ENCODE measurements at places on chromosomes 2 and 18.

DNA sequence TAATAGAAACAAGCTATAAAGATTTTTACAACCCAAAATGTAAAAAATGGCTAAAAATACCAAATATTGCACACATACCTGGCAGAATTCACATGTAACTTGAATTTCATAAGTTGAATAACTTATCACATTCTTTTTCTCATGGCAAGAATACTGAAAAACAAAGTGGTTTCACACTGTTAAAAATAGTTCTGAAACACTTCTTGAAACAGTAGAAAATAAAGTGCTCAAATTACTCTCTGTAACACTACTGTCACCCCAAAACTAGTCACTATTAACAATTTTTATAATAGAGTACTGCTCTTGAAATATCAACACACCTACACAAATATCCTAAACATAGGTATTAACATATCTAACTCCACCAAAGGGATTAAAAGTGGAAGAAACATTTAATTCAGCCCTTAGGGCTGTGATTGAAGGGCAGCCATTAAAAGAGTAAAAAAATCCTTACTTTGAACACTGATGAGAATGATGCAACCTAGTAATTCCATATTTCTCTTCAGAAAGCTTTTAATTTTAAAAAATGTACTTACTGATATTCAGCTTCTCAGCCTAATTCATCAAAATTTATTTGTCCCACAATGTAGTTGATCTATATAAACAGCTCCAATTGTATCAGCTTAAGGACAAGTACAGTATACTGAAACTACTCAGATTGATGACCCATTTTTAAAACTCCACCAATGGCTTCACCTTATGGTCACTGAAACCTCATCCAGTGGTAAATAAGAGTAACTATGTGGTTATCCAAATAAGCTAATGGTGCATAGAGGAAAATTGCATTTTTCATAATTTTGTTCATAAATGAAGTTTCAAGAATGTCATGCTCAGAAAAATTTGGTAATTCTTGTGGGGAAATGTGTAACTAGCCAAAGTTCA lies 31.4 kb downstream of the ATF2 start:
- no peak for DNase-seq

DNA sequence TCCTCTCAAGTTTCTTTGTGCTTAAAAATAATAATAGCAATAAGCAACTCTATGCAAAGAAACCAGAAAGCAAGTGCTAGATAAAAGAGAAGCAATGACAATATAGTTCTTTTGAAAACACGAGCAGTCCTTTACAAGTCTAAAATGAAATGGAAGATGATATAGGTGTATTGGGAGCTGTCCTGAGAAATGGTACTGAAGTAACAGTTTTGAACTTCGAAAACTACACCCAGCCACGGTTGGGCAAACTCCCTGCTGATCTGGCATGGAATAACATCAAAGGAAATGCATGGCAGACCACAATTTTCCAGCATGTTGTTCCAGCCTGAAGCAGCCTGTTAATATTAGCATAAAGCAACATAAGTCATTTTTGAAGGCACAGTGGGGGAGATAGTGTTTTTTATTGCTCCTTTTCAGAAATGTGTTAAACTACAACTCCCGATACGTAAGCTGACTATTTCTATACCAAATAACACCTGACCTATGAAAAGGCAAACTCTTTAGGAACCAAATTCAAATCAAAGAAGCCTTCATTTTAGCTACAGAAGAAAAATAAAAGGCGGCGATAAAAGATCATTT lies 596.1 kb upstream of the KLHL29 start:
- no peak for DNase-seq

- DNase-seq, result peak; percentile 23
Measured at GRCh38 chr2:211745295-211746097, 793.1 kb downstream of the ERBB4 start.

DNA sequence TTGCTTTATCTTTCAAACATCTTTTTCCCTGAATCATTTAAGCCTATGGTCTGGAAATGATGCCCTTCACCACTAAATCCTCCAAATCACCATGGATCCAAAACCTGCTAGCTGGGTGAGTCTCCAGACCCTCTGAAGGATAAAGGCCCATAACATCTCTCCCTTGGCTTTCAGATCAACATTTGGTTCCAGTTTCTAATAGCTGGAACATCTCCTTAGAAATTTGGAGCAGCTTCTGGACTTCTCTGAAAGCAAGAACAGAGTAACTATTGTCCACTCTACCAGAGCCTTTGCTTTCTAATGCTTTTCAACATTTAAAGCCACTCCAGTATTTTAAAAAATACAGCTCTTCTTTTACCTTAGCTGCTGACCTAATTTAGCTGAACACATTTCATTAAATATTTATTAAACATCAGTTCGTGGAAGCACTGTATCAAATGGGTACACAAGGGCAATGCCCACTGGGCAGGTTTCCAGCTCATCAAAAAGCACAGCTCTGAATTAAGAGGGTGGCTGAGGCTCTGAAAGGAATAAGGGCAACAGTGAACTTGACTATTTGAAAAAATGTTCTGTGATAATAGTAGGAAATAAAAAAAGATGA lies 75.3 kb downstream of the GALNT3 start:
- DNase-seq, result no peak

GRCh38 chr2:241869087-241869961 lies at the start of gene RTP5:
TSS of gene RTP5 (plus strand) at chr2:241869729. CDS start at chr2:241869757, 28 bp downstream.
- no peak for DNase-seq

DNA sequence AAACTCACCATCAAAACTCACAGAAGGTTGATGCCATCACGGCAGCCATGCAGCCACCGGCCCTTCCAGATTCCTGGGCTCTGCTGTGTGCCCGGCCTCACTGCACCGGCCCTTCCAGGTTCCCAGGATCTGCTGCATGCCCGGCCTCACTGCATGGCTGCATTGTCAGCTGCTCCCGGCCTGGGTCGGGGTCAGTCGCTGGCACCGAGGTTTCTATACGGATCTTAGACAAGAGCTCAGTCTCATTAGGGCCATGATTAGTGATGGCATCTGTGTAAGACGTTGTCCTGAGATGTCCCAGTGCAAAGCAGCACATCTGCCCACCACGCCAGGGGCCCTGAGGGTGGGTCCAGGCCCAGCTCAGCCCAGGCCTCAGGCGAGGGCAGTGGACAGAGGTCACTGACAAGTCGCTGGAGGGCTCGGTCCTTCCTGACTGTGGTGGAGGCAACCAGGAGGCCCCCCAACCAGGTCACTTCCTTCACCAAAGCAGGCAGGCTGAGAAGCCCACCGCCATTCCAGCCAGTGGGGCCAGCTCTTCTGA lies 29.4 kb downstream of the TMEM18 start:
- no peak for DNase-seq

- DNase-seq, result no peak
Measured at GRCh38 chr2:206641226-206641625, 1.1 kb upstream of the FAM237A start.

- DNase-seq, result peak; percentile 31
Measured at GRCh38 chr18:45621061-45621511, 5.8 kb downstream of the SLC14A2 start.

GRCh38 chr2:193895226-193895625 lies 1700.5 kb upstream of the TMEFF2 start:
- no peak for DNase-seq

GRCh38 chr2:56107502-56108220 lies 76.1 kb upstream of the CCDC85A start:
- no peak for DNase-seq

- no peak for DNase-seq
Measured at GRCh38 chr2:141767691-141768090, 363.1 kb downstream of the LRP1B start.

- no peak for DNase-seq
Measured at GRCh38 chr2:22890132-22890531, 494.8 kb upstream of the KLHL29 start.

DNA sequence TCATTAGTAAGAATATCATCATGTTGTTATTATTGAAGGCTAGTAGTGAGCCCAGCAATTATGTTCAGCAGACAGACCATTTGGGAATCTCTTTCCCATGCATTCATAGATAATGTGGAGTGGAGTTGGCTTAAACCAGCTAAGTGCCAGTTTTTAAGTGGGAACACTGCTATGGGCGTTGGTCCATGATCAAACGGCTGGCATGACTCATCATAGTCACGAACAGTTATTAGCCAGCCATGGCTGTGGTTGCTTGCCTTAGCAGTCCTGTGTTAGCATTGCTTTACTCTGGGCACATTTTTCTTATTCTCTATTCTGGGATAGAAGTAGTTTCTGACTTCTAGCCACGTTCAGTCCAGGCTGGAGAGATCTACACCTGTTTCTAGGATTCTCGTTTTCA lies 17.7 kb downstream of the EIF4E2 start:
- DNase-seq, result no peak

- DNase-seq, result no peak
Measured at GRCh38 chr2:238097988-238098871, 1.9 kb upstream of the ESPNL start.

Measured in stimulated activated CD4-positive, alpha-beta T cell treated with anti-CD3 and anti-CD28 coated beads, Interleukin-1b, Interleukin-23, amount 100 ng/mL, for 48 hours (primary cell).